ENCODE measurements at places on chromosomes 6 and 20.

GRCh38 chr6:49692534-49692933 is 20.8 kb downstream of the CRISP2 start:
- DNase-seq = no peak

GRCh38 chr20:59596690-59597089 is 7.7 kb upstream of the PHACTR3 start:
- DNase-seq = no peak

GRCh38 chr20:22878166-22878565 is 156.9 kb upstream of the SSTR4 start:
- no peak for DNase-seq

- no peak for DNase-seq
Measured at GRCh38 chr6:42729731-42730130, 7.3 kb upstream of the PRPH2 start.

DNA sequence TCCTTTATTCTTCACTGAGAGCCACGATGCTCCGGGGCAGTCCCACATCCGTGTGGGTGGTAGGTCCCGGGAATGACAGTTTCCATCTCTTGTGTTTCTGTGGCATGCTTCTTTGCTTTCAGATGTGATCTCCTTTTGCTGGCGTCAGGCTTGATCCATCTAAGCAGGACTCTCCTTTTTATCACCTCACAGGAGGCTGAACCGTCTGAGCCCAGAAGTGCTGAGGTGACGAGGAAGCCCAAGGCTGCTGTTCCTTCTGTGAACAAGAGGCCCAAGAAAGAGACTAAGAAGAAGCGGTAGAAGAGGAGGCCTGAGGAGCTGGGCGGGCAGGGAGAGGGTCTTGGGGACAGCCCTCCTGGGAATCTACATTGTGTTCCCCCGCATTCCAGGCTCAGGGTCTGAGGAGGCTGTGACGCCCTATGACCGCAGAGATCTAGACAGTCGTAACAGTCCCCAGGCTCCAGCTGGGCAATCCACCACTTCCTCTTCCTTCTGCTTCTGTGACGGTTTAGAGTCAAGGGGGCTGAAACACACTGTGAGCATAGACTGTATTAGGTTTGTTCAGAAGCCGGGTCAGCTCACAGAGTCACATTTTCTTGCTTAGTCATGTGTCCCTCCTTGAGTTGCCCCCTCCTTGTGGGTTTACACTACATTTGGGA is 26.8 kb downstream of the MANBAL start:
- DNase-seq = no peak

DNA sequence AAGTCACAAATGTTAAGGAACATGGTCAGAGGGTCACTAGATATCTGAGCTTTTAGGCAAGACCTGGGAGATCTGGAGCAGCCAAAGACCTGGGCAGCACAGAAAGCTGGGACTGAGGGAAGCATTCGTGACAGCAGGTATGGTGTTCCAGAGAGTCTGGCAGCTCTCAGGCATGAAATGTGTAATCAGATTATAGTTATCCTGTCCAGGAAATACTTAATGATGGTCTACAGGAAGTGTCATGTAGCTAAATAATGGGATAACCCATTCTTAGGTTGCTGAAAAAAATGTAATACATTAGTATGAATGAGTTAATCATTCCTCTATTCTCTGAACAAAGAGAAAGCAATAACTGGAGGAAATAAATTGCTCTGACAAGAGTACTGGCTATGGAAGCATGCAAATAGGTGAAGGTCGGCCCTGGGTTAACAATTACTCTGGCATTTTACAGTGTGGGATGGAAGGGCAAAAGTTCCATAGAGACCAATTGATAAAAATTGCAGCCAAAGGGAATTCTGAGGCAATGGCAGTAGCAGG is 740.5 kb downstream of the CBLN4 start:
- DNase-seq = no peak

DNA sequence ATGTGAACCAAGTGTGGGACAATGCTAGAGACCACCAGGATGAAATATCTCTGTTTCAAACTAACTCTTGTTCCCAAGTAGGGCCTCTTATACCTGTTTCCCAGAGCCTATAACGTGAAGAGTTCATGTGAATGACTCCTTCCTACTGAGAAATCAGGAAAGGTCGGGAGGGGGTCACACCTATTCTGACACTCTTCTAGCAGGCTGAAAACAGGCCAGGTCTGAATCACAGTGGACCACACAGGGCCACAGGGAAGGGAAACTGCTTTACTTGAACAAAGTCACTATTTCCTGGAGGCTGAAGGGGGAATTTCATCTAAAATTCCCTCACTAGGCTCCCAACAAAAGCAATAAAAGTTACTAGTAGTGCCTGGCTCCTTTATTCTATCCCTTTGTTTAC is 88.4 kb upstream of the BMP2 start:
- no peak for DNase-seq
